Esophagus muscularis mucosa (tissue), 4 donors: ENCODE measurements at places on chromosomes 5 and 9. TPM values are rescaled to one million over a fixed set of nuclear protein-coding genes. Genes with fewer than 3 reads are reported as not detected.

Gene GARNL3
- total RNA-seq, result 10.8 TPM

Gene LRRC26
- total RNA-seq, result not detected

Gene GABRA1
- not detected for total RNA-seq

Gene IFNA21
- total RNA-seq, result not detected

Gene GABRA6
- total RNA-seq, result not detected

- no peak for DNase-seq
Observed at GRCh38 chr5:37900692-37901091, 60.9 kb upstream of the GDNF start.

DNA sequence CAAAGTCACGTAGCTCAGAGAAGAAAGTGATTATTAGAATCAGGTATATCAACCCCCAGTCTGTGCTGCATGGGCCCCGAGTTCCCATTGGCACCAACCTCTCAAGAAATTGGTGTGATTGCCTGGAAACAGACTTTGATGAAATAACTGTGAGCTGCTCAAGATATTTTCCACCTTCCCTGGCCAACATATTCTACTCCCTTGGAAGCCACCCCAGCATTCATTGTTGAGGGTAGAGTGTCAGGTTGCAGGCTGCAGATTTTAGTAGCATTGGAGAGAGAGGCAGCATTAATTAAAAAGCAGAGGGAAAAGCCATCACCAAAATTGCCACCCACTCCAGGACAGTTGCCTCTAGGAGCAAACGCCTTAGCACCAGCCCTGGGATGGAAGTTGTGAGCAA, 154.2 kb upstream of the TNPO1 start:
- DNase-seq, result no peak

GRCh38 chr9:137275588-137276472, 1.7 kb upstream of the TOR4A start:
- no peak for DNase-seq

GRCh38 chr5:68303754-68304420, 88.3 kb downstream of the PIK3R1 start:
- no peak for DNase-seq

- no peak for DNase-seq
Observed at GRCh38 chr5:123297198-123297831, 125.9 kb downstream of the CEP120 start.

DNA sequence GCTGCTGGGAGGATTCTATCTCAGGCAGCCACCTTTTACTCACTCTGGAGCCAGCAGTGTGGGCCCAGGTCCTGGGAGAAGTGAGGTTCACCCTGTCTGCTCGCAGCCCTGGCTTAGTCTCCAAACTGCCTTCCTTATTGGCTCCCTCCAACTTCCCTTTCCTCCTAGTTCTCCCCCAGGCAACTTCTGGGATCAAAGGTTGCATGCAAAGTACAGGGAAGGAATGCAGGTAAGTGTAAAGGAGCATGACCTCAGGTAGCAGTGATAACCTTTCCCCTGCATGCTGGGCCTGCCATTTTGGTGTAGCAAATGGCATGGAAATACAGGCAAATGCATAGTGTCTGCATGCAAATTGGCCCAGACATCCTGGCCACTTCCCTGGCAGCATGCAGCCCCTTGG, 53.8 kb upstream of the ARAP3 start:
- no peak for DNase-seq

GRCh38 chr5:169637085-169637548, at the start of gene DOCK2:
TSS of gene DOCK2 (plus strand) at chr5:169637275. CDS start at chr5:169637327, 52 bp downstream.
- DNase-seq, result no peak

DNA sequence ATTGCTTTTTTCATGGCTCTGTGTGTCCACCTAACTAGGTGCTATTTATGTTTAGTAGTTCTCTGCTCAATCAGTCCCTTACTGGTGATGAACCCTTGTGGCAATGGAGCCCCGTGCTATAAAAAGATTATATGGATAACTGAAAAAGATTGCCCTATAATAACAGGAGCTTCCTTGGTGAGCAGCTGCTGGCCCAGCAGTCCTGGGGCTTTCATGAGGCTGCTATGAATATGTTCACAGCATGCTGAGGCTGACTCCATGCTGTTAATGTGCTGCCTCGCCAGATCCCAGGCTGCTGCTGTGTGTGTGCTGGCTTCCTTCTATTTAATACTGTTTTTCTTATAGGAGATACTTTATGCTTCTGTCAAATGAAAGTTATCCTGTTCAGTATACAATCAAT, 357.5 kb downstream of the TAF11L14 start:
- no peak for DNase-seq
